ENCODE measurements at places on chromosomes 11 and 22.

GRCh38 chr11:35029979-35030682 lies 108.8 kb upstream of the CD44 start:
- peak; percentile 91 for DNase-seq

- no peak for DNase-seq
Observed at GRCh38 chr11:1761857-1762536, 1.7 kb downstream of the CTSD start.

- no peak for DNase-seq
Observed at GRCh38 chr11:60785806-60786361, 751 bp downstream of the MS4A10 start.

- DNase-seq: no peak
Observed at GRCh38 chr22:20018001-20018400, 1.4 kb upstream of the ARVCF start.

- no peak for DNase-seq
Observed at GRCh38 chr11:17275400-17276235, 921 bp upstream of the NUCB2 start.

- peak; percentile 85 for DNase-seq
Observed at GRCh38 chr11:112163875-112164685, at the start of gene IL18. Gene IL18 (minus strand): TSS chr11:112164094. CDS start chr11:112155053, 9,041 bp downstream.

DNA sequence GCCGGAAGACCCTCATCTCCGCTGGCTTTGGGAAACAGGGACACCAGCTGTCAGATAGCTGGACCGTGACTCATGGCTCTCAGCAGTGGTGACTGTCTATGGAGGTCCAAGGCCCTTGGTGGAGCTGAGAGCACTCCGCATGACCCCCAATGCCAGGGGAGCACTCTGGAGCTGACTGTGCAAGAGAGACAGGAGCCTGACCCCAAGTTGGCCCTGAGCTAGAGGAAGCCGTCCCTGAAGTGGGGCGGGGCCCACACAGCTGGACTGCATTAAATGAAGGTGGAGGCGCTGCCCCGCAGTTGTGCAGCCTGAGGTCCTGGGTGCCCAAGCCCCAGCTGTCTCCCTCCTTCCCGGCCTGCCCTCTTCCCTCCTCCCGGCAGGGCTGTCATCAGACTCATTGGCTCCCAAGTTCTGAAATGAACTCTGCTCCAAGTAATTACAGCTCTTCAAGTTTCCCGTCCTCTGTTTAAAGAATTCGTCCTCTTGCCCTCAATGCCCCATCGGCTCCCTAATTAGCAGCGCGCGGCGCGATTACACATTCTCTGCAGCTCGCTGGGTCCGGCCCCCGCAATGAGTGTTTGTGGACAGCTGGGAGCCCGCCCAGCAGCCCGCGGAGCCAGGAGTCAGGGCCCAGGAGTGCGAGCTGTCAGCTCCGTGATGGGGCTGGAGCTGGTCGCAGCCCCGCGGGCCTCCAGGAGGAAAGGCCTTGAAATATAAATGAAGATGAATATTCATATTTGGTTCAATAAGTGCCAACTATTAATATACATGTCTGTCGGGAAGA lies 93.2 kb upstream of the LMO1 start:
- DNase-seq: no peak

- DNase-seq: no peak
Observed at GRCh38 chr11:58787903-58788302, 56.2 kb upstream of the GLYAT start.

DNA sequence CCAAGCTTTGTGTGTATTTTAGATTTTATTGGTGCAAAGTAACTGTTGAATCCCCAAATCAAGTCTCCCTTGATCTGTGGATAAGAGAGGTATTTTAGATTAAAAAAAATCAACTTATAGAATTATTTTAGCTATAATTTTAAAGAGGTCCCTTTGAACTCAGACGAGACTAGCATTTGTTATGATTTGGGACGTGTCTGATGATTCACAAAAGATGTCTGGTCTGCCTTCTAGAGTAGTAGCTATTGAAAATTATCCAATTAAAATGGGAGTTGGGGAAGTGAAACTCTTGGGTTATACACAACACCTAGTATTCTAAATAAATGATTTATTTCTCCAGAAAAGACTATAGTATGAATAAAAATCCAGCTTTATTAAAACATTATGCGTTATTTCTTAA lies 227.9 kb upstream of the GRIA4 start:
- DNase-seq: no peak

DNA sequence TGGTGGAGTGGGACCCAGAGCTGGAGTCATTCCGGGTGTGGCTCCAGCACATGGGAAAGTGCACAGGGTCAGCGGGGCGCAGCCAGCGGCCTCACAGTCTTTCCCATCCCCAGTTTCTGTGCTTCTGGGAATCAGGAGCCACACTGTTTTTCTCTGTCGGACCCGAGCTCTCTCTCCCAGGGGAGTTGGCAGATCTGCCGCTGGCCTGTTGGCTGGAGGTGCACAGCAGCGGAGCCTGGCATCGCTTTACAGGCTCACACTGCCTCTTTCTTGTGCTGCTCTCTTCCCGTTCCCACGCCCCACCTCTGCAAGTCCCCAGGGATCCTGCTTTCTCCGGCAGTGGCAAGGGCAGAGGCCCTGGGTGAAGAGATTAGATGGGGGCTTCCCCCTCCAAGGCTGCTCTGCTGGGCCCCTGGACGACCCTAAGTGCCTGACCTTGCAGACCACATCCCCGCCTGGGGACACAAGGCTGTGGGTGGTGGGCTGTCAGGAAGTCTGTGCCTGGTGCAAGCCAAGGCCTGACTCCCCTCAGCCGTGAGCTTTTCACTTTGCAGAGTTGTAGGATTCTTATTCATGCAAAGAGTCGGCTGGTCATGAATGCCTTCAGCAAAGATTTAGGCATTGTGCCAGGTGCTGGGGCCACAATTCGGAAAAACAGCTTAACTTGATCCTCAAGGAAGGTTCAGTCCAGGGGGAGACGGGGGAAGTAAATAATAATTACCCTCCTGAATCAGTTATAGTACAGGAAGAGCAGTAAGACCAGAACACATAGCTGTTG lies 116.3 kb downstream of the TIMP3 start:
- DNase-seq: no peak

- DNase-seq: no peak
Observed at GRCh38 chr22:39518996-39519680, 1.2 kb upstream of the ATF4 start.

- DNase-seq: no peak
Observed at GRCh38 chr11:1948389-1948788, 1.3 kb downstream of the MRPL23 start.

- DNase-seq: peak; percentile 34
Observed at GRCh38 chr11:125063429-125064043, 431 bp downstream of the SLC37A2 start.

- DNase-seq: no peak
Observed at GRCh38 chr22:50044485-50045118, 13.5 kb downstream of the TTLL8 start.

- DNase-seq: no peak
Observed at GRCh38 chr22:42881298-42881697, 24.2 kb upstream of the ARFGAP3 start.

GRCh38 chr22:46351767-46352166 lies 16.3 kb downstream of the TRMU start:
- no peak for DNase-seq

Data from suppressor macrophage (primary cell).